ENCODE measurements at places on chromosomes 6 and 20.

DNA sequence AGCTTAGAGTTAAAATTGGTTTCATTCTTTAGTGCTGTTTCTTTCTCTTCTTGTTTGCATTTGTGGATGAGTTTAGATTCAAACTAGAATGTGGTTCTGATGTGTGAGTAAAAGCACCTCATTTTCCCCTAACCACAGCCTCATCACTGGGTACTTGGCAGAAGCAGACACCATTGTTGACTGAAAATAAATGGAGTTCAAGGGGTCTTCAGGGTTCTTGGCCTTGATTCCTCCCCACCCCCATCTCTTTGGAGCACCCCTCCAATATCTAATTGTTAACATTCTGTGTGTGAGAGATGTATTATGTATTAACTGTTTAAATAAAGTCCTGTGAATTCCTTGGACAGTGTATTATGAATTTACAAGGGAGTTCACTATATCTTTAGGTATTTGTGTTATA is 59.6 kb downstream of the JARID2 start:
- no peak for DNase-seq

GRCh38 chr6:63576985-63577712 is 4.9 kb downstream of the LOC128125822 start:
- no peak for DNase-seq

DNA sequence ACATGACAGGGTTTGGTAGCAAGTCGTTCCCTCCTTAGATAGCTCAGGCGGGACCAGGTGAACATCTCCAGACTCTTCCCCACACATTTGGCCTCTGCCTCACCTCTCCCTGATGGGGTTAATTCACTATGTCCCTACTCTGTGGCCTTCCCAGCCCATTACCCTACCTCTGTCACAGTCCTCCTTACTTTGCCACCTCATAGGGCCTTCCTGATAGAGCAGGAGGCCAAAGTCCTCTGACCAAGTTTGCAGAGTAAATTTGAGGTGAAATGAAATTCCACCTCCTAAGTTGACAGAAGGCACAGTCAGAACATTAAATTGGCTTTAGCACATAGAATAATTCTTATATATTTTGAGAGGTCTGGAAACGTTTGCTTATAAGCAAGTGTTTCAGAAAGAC is 53.1 kb upstream of the ARMC2 start:
- no peak for DNase-seq

GRCh38 chr20:59577037-59577808 is 27.1 kb upstream of the PHACTR3 start:
- DNase-seq, result no peak

- DNase-seq, result peak; percentile 78
Measured at GRCh38 chr6:26286168-26286877, 78.7 kb upstream of the BTN3A2 start.

DNA sequence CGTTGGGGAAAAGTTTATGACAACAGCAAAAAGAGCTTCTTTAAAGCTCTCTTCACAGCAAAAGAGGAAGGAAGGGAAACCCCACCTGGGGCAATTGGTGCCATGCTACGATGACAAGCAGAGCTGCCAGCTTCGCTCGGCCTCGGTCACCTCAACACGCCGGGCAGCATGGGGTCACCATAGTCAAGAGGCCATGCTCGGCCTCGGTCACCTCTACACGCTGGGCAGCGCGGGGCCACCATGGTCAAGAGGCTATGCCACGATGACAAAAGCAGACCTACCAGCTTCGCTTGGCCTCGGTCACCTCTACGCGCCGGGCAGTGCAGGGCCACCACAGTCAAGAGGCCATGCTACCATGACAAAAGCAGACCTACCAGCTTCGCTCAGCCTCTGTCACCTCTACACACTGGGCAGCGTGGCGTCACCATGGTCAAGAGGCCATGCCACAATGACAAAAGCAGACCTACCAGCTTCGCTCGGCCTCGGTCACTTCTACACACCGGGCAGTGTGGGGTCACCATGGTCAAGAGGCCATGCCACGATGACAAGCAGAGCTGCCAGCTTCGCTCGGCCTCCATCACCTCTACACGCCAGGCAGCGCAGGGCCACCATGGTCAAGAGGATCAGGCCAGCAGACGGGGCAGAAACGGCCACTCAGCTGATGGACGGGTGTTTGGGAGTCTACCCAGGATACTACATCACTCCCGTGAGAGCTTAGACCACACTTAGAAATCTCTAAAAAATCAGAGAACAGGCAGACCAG is 12.1 kb downstream of the APMAP start:
- DNase-seq, result no peak

- DNase-seq, result no peak
Measured at GRCh38 chr20:15022921-15023320, 685.5 kb upstream of the FLRT3 start.
